ENCODE measurements at places on chromosomes 2 and 18.

- DNase-seq = no peak
Observed at GRCh38 chr2:145290986-145291385, 771.1 kb upstream of the ZEB2 start.

DNA sequence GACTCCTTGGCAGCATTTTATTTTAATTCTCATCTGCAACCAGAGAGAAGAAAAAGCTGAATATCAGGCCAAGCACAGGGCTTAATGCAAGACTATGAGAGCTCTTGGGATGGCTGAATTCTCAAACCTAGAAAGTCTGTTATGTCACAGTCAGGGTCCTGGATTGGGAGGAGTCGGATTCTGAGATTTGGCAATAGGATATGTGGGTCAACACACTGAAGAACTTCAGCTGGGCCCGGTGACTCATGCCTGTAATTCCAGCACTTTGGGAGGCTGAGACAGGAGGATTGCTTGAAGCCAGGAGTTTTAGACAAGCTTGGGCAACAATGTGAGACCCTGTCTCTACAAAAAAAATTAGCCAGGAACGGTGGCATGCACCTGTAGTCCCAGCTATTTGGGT lies 102.4 kb downstream of the COL3A1 start:
- DNase-seq = no peak

DNA sequence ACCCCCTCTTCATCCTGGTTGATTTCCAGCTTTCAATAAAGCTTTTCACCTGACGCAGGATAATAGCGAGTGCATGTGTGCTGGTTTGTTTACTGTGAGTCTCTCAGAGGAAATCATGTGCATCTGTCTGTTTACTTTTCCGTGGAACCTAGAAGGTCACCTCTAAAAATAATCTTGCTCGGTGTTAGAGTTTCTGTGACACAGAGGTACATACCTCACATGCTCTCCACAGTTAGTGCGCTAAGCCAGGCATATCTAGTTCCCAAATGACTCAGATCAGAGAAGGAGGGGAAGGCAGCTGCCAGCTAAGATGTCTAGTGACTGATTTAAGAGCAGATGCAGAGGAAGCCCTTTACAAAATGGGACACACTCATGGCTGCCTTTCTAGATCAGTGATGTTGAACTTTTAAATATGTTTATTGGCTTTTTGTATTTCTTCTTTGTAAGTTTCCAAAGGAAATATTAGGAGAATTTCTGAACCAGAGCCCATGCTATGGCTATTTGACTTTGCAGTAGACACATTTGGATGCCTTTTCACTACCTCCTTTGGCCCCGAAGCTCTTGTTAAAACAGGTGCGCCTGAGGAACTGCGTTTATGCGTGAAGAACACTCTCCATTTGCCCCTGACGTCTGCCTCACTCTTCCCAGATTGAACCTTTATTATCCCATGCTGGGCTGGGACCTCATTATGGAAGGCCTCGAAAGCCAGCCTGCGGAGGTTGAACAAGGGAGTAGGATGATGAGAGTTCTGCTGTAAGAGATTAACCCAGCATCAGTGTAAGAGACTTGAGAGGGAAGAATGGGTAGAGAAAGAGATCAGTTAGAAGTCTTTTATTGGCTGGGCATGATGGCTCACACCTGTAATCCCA lies 145.6 kb downstream of the FAM161A start:
- DNase-seq = no peak

GRCh38 chr18:64032312-64032711 lies 62.4 kb downstream of the SERPINB8 start:
- no peak for DNase-seq

DNA sequence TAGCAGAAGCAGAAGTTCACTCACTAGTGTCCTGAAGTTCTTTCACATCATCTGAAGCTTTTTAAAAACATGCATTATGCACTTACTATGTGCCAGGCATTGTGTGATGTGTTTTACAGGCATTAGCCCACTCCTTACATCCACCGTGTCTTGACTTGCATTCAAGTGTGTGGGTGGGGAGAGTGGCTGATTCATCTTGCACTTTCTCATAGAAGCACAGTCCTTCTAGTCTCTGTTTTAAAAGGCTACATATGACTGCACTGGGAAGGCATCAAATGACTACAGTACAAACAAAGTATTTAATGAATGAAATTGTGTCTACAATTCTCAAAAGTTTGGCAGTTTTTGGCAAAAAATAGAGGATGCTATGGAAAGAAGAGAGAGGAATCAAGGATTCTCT lies 21.6 kb upstream of the DSC3 start:
- DNase-seq = no peak

DNA sequence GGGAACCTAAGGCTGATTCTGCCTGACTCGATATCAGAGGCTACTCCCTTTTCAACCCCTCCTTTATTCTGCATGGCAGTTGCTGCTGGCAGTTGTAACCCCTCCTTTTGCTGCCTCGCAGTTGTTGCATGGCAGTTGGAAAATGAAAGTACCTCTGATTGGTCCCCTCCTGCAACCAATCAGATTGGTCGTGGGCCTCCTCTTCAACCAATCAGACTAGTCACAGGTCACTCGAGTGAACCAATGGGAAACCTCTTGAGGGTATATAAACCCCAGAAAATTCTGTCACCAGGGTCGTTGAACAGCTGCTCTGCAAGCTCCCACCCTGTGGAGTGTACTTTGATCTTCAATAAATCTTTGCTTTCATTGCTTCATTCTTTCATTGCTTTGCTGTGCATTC lies 294.3 kb upstream of the SLC8A1 start:
- DNase-seq = no peak

DNA sequence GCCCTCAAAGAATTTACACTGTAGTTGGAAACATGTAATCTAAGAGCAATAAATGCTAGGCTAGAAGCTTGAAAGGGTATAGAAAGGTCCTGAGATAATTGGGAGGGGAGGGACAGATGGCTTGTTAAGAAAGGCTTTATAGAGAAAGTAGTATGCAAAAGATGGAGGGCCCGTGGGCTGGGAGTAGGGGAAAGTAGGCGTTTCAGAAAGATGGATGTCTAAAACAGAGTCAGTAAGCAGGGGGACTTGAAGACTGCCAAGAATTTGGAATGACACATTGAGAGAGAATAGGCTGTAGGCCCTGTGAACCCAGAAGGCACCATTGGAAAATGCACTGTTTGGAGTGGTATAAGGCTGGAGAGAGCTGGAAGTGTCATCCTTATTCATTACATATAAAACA lies 822 bp downstream of the PSMG2 start:
- no peak for DNase-seq

GRCh38 chr2:238166391-238167343 lies 7.9 kb downstream of the ERFE start:
- DNase-seq = no peak

GRCh38 chr2:40844353-40845277 lies 392.7 kb upstream of the SLC8A1 start:
- DNase-seq = no peak

GRCh38 chr18:48727681-48728080 lies 188.8 kb downstream of the CTIF start:
- DNase-seq = no peak

DNA sequence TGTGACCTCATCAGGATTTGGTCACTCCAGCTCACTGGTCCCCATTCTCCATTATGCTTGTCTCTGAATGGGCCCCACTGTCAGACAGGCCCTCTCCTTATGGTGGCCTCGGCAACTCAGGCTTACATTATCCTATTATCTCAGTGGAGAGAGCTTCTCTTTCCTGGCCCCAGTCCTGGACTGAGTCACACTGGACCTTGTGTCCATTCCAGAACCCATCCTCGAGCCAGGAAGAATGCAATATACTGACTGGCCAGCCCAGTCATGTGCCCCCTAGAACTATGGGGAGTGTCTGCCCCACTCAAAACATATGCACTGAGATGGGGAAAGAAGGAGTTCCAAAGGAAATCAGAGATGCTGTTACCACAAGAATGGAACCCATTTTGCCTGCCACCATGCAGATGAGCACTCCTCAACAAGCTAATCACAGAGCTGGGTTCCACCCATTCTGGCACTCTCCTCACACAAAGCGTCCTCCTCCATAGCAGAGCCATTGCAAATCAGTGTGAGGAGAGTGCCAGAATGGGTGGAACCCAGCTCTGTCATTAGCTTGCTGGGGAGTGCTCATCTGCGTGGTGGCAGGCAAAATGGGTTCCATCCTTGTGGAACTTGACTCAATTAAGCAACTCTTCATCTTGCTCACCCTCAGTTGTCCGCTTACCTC lies 71.9 kb downstream of the CHRNA1 start:
- DNase-seq = no peak

DNA sequence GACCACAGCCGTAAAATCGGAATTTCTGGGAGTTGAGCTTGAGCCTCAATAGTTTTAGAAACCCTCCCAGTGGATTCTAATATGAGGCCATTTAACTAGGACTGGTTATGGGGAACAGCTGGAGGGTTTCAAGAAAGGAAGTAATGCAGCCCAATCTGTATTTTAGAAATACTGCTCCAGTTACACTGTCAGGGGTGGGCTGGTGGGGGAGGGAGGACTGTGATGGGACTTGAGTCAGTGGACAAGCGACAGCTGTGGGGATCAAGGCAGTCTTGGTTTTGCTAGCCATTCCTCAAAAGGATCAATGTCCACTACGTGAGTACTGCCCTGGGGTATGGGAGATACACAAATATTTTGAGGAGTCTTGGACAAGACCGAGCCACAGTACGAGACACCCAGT lies 34.8 kb downstream of the ASB1 start:
- no peak for DNase-seq

GRCh38 chr2:193891023-193891422 lies 1696.3 kb upstream of the TMEFF2 start:
- DNase-seq = no peak

GRCh38 chr2:84865181-84865783 lies 15.6 kb downstream of the TRABD2A start:
- no peak for DNase-seq

DNA sequence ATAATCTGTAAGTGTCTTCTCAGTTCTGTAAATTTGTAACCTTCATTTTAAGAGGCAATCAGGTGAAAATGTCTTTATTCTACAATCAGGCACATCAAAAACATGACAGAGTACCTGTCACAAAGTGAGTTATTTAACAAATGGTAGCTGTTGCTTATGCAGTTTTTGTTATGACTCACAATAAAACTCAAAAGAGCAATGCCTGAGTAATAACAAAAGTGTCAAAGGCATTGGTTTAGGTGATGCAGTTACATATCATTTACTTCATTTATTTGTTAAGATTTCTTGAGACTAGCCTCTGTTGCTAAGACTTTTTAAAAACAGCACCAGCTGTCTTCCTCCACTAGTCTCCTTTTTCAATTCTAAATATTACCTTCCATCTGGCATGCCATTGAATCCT lies 177.8 kb downstream of the KIAA1328 start:
- DNase-seq = no peak

DNA sequence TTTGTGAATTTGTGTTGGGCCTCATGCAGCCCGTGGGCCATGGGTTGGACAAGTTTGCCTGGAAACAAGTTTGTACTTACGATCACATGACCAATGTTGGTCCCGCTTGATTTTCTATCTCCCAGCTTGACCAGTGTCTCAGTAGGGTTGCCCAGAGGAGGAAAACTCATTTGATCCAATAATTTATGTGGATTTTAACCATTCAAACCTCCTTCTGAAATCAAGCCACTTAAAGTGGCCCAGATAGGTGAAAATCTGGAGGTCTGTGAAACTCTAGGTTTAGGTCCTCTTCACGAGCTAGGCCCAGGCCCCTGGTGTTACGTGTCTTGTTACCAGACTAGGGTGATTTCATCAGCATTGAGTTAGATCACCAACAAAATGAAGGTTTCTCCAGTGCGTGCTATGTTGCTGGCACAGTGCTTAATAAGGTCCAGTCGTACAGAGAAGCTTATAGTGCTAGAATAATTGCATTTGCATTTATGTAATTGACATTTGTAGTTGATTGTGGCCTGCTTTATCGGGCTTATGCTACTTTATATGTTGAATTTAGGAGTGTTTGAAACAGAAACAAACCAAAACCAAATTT lies 4.4 kb downstream of the ACTR2 start:
- DNase-seq = no peak

- DNase-seq = peak; percentile 57
Observed at GRCh38 chr2:202178346-202178958, 59.9 kb downstream of the SUMO1 start.

DNA sequence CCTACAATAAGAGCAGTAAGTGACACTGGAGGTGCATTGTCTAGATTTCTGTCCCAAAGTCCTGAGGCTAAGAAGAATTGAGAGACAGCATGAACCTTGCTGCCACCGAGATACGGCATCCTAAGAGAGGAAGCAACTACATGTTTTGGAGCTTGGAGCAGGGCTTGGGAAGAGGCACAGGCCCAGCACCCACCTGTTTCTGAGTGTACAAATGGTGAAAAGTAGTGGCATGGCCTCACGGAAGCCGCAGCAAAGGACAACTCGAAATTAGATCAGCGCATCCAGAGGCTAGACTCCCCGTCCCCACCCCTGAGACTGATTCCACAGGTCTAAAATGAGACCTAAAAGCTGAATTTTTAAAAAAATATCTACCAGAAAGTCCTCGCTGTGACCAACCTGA lies 127.5 kb downstream of the PTGR3 start:
- no peak for DNase-seq

- DNase-seq = no peak
Observed at GRCh38 chr2:60533101-60534051, 20.1 kb downstream of the BCL11A start.

GRCh38 chr2:241034490-241035141 lies 36.2 kb downstream of the SNED1 start:
- no peak for DNase-seq

- DNase-seq = no peak
Observed at GRCh38 chr2:167190053-167190452, 301.8 kb downstream of the XIRP2 start.

- DNase-seq = no peak
Observed at GRCh38 chr2:8402222-8402621, 279.6 kb upstream of the ID2 start.

DNA sequence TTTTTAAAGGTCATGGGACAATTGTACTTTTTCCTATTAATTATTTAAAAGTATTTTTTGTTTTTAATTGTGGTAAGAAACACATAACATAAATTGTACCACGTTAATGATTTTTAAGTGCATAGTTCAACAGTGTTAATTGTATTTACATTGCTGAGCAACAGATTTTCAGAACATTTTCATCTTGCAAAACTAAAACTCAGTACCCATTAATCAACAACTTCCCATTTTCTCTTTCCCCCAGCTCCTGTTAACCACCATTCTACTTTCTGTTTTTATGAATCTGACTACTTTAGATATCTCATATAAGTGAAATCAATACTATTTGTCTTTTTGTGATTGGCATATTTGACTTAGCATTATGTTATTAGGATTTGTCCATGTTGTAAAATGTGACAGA lies 483.9 kb upstream of the ZNF804A start:
- DNase-seq = no peak

- no peak for DNase-seq
Observed at GRCh38 chr18:62485684-62486083, 37.1 kb upstream of the ZCCHC2 start.
